ENCODE measurements at places on chromosomes 12 and 14.

GRCh38 chr12:24487606-24488005 lies 461.3 kb downstream of the BCAT1 start:
- DNase-seq: no peak

DNA sequence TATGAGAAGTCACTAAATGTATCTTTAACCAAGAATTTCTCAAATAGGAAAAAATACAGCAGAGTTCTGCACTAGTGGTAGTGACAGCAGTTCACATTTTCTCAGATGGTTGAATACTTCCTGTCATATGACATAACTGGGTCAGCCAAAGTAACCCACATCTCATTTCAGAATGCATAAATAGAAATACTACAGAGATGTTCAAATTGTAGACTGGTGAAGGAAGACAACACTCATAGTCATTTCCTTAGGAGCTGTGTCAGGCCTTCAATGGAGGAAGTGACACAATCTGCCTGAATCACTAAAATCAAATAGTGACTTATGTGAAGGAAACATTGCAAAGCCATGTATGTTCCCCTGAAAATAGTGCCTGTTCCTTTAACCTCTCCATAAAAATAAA lies 32.4 kb downstream of the FERMT2 start:
- no peak for DNase-seq

DNA sequence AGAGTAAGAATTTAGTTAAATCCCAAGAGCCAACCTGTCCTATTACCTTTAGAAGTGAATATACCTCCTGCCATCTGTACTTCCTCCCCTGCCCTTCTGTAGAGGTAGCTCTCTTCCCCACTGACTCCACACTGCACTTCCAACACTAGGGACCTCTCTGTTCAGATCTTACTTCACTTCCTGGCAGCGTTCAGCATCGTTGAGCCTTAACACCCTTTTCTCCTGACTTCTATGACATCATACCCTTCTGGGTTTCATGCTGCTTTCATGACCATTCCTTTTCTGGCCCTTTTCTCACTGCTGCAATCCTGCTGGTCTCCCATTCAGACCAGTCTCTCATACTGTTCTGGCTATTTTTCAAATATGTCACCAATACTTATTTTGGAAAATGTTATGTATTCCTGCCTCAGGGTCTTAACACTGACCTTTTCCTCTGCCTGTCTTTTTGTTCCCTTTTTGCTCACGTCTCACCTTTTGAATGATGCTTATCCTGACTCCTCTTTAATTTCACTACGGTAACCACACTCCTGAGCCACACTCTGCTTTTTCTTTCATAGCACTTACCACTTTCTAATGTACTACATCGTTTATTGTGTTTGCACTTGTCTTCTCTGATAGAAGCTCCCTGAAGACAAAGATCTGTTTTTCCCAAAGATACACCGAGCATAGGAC lies 67.6 kb downstream of the PLEKHA5 start:
- no peak for DNase-seq

- DNase-seq: no peak
Observed at GRCh38 chr12:1553987-1554982, 40.1 kb downstream of the FBXL14 start.

GRCh38 chr14:96729889-96730288 lies 67.3 kb upstream of the VRK1 start:
- DNase-seq: no peak

DNA sequence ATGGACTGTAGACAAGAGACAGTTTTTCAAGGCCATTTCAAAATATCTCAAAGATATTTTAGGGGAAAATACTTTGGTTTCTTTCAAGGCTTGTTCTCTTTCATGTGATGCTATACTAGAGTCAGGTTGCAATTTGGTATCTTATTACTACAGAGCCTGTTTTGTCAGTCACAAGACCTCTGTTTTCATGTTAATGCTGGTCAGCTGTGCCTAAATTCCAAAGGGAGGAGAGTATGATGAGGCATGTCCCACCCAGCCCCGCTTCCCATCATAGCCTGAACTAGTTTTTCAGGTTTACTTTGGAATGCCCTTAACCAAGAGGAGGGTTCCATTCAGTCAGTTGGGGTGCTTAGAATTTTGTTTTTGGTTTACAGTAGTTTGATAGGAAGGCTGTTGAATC lies 52.6 kb downstream of the GPHB5 start:
- no peak for DNase-seq

DNA sequence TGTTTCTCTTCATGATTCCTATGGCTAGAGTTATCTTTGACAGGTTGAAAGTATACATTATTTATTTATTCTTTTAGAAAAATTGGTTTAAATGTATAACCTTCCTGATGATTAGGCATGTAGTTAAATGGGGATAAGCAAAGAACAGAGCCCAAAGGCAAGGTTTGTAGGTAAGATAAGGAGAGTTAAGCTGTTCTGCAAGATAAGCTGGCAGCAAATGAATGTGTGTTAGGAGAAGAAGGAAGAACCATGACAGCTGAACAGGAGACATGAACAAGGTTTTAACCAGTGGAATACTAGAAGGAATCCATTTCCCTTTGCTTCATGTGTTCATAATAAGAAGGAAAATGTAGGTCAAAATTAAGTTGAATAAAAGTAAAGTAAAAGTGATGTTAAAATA lies 1330.1 kb upstream of the USP15 start:
- no peak for DNase-seq

All from stimulated activated CD8-positive, alpha-beta memory T cell treated with anti-CD3 and anti-CD28 coated beads, Interleukin-4, amount 100 ng/mL, for 4 hours (primary cell).